Activated CD4-positive, alpha-beta T cell treated with anti-CD3 and anti-CD28 coated beads for 24 hours (primary cell): ENCODE measurements at places on chromosomes 3 and 15.

DNA sequence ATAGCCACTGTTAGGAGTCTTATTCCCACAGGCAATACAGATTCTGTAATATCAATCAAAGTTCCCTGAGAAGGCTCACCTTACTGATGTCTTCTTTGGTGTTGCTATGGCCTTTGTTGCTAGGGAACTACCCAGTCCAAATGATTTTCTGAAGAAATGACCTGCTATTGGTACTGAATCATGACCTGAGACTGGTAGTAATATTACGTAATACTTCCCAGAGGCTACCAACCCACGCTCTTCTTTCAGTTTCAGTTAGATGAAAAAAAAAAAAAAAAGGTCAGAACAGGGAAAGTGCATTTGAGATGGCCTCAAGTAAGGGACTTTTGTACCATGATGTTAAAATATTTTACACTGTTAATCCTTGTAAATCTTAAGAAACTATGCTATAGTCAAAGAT, 1092.5 kb upstream of the EPHA6 start:
- no peak for DNase-seq

DNA sequence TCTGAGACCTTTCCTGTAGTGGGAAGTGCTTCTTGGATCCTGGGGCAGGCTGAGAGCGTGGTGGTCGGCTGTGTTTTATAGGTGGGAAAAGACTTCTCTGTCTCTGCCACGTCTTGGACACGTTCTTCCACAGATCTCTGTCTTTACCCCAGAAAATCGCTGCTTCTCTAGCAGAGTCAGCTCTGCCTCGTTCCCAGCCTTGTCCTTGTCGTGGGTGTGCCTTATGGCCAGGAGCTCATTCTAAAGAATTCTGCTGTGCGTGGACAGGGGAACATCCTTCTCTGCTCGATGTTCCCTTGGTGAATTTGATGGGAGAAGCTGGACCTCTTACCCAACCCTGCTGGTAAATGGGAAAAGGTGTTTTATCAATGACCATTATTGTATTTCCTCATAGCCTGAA, 433.1 kb upstream of the C2CD4B start:
- no peak for DNase-seq

DNA sequence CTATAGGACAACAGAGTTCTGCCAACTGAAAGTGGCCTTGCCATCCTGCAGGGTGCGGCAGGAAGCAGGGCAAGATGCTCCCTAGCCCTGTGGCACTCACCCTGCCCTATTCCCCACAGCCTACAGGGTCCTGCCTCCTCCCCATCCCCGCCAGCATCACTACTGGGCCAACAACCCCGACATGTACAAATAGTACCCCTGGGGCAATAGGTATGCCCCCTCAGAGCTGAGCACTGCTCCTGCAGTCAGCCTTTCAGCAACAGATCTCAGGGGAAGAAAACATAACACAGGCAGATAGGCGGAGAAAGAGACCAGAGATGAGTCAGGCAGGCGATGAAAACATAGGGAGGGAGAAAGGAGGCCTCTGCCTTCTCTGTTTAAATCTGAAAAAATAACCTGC, 74.7 kb downstream of the XXYLT1 start:
- DNase-seq, result no peak

DNA sequence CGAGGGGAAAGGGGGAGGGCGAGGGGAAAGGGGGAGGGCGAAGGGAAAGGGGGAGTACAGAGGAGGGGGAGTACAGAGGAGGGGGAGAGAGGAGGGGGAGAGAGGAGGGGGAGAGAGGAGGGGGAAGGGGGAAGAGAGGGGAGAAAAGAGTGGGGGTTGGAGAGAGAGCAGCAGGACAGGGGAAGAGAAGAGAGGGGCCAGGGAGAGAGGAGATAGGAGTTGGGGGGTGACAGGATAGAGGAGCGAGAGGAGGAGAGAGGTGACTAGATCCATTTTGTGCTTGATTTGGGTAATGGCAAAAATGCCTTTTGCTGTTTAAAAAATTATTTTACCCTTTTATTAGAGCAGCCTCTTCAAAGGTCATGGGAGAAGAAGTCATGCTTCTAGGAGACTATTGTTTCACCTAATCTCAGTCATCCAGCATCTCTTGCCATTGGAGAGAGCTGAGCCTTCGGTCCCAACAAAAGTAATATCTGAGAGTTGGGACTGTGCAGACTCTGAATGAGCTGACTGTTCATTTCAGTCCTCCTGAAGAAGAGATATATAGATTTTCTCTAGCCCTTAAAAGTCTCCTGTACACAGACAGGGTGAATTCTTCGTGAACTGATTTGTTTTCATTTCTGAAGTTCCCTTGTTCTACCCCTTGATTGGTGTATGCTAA, 15.1 kb upstream of the TOP2B start:
- no peak for DNase-seq

- DNase-seq, result no peak
These were observed 98.7 kb upstream of the ZPLD1 start for GRCh38 chr3:102336130-102336529.

- no peak for DNase-seq
These were observed 73.2 kb downstream of the ST8SIA2 start for GRCh38 chr15:92466834-92467233.

- no peak for DNase-seq
These were observed 165.3 kb downstream of the FMN1 start for GRCh38 chr15:33029109-33029652.

DNA sequence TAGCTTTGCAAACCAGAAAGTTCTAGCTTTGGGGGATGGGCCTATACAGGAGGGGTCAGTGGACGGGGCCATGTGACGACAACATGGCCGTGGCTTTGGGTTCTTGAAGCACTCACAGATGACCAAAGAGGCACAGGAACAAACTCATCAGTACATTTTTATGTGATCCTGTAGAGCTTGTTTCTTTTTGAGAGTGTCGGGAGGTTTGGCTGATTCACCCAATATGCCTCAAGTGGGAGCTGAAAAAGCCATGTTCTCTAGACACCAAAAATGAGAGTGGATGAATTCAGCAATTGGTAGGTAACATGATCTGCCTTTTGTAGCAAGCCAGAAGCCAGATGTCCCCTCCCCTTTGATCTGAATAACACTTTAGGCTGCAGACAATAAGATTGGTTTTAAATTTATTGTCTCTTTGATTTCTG, 30.1 kb downstream of the GREM1 start:
- no peak for DNase-seq

- DNase-seq, result no peak
These were observed 72.3 kb downstream of the BLM start for GRCh38 chr15:90789462-90789861.

- DNase-seq, result no peak
These were observed 1.1 kb downstream of the SYNPR start for GRCh38 chr3:63279005-63279841.

DNA sequence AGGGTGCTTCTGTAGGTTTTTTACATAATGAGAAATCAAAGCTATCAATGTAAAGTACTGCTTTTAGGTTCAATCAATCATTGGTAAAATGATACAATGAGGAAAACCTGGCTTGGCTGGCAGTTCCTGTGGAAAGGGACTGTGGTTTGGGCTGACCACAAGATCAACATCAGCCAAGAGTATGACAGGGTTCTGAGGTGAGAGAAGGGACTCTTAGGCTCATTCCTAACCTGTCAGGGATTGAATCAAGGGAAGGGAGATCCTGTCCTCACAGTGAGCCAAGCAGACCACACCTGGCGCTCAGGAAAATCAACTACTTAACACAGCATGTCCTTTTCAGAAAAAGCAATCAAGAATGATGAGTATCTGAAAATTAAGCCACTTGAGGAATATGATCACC, 111.1 kb downstream of the MAGI1 start:
- DNase-seq, result no peak

DNA sequence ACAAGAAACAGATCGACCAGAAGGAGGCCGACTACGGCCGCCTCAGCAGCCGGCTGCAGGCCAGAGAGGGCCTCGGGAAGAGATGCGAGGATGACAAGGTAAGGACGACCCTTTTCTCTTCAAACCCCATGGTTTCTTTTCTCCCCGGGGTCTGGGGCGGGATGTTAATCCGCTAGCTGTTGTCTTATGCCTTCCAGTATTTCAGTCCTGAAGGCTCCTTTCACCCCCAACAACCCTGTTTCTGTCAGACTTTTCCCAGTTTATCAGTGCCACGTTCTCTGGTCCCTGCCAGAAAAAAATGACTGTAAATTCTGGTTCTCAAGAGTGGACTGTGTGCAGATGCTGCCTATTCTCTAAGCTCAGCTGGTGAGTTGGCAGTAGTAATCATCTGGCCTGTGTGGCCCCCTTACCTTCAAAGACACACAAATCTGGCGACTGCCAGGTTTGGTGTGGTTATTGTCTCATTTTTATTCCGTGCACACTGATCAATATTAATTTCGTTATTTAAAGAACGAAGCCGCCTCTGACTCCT, 806 bp downstream of the GOLM2 start:
- DNase-seq, result no peak
